Hematopoietic multipotent progenitor cell treated with erythropoietin and hydrocortisone succinate and interleukin-3 and kit ligand, for 17 days (in vitro differentiated cells): ENCODE measurements at places on chromosomes 1 and 21.

GRCh38 chr1:248748211-248748610 lies 7.3 kb downstream of the LYPD8 start:
- no peak for DNase-seq

DNA sequence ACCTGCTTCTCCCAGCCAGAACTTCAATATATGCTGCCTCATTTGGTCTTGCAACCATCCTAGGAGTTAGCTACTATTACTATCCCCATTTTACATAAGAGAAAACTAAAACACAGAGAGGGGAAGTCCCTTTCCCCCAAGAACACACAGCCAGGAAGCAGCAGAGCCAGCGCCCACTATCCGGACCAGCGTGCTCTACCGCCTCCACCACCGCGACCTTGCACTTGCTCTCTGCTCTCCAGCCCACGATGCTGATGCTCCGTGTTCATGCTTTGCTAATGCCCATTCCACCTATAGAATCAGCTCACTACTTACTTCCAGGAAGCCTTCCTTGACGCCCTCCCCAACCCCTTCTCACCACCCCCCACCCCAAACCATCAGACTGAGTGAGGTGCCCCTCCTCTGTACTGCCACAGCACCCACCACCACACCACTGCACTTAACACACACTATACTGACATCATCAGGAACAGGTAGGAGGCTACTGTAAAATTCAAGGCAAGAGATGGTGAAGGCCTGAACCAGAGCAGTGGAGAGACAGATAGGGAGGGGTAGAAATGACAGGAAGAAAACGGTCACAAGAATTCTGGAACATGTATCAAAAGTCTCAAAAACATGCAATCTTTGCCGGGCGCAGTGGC lies 9.4 kb downstream of the TMEM53 start:
- DNase-seq = no peak

DNA sequence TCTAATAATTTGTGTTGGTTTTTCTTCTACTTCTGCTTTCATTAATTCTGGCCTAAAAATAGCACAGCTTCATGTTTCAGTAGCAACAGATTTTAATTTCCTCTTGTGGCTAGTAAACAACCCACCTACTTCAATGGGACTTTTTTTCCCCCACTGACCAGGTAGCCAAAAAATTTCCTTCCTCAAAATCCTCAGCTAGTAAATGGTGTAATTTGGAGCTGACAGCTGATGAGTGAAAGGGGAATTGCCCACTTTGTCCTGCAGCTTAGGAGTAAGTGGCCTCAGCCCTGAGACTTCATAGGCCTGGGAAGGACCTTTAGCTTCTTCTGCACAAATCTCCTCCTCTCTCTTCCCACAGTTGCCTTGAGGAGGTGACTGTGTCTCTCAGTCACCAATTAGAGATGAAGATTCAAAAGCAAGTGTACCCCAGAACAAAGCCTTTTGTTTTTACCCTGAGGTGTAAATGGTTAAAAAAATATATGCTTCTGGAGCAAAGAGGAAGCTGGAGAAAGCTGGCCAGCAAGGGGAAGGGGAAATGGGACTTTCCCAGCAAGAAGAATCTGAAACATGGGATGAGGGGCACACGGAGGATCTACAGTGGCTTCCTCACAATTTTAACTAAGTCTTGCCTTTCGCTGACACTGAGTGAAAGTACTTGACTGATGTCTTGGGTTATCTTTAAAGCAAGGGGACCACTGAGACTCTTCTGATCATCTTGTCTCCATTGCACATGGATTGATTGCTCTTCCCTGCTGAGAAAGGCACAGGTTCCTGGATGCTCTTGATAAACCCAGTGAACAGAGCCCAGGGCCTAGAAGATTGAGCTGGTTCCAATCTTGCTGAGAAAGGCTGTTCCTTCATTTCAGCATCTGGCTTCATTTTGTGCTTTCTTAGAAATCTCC lies 35.8 kb upstream of the VCAM1 start:
- no peak for DNase-seq

GRCh38 chr1:2643414-2644077 lies 10.7 kb upstream of the MMEL1 start:
- DNase-seq = no peak

DNA sequence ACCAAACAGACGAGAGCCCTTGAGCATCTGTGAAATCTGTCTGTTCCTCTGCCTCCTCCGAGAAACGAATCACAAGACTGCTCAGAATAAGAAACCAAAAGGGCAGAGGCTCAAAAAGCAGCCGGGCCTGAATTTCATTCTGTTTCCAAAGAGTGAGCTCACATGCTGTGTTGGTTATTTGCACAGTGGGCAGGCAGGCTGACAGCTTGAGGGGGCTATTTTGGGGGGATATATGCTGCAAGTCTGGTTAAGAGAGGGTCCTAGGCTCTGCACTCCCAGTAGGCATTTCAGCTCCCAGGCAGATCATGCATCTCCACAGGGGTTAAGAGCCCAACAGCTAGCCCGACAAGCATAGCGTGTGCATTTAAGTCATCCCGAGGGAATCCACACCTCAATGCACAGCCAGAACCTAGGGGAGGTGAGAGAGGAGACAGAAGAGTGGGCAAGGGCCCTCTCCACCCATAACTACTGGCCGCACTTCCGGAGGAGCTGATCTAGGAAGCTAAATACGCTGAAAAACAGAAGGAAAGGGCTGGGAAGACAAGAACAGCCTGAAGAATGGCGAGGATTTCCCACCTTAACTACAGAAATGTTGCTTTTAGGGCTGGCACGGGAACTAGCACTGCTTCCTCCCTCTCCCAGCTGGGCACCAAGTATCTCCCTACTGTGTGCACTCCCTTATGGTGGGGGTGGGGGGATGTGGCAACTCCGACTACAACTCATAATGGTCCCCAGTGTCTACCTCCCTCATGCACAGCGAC lies 3.7 kb downstream of the PGBD5 start:
- DNase-seq = no peak

GRCh38 chr1:76862447-76862846 lies 4.8 kb upstream of the ST6GALNAC5 start:
- no peak for DNase-seq

- DNase-seq = no peak
Measured at GRCh38 chr1:94646786-94647555, 105.4 kb upstream of the F3 start.

DNA sequence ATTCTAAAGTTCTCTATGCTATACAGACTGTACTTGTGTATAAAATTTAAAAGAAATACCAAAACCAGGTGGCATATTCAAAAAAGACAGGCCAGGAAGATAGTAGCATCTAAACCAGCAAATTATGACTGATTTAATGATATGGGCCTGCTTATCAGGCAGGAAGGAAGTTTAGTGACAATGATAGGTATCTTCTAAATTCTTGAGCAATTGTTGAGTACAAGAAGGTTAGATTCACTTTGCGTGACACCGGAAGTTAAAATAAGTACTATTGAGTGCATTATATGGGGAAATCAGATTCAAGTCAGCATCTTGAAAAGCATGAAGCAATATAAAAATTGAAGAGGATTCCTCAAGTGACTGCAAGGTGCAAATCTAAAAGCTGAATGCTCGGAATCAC lies 186.8 kb upstream of the RGS18 start:
- DNase-seq = no peak

DNA sequence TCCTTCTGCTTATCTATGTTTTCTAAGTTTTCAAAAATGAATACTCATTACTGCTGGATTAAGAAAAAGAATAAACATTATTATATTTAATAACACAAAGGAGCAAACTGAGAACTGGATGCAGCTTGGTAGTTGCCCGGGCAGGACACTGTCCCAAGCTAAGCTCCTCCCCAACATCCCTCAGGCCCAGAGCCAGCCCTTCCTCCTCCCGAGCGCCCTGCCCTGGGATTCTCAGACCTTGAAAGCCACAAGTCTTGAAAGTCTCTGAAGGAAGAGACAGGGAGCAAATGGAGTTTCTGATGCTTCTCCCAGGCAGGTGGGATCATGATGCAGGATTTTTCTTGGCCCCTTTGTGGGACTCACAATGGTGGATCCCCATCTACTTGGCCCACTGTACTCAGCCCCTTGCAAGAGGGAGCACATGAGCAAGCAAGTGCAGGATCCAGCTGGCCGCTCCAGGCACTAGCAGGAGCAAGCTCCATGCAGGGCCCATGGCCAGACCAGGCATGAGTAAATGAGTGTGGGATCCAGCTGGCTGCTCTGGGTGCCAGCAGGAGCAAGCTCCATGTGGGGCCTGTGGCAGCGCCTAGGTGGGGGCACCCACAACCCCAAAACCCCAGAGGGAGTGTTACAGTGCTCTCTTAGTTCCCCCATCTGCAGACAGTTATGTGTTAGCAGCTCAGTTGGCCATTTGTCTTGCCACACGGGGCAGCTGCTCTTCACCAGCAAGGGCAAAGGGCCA lies 32.1 kb upstream of the RAB4A start:
- no peak for DNase-seq

DNA sequence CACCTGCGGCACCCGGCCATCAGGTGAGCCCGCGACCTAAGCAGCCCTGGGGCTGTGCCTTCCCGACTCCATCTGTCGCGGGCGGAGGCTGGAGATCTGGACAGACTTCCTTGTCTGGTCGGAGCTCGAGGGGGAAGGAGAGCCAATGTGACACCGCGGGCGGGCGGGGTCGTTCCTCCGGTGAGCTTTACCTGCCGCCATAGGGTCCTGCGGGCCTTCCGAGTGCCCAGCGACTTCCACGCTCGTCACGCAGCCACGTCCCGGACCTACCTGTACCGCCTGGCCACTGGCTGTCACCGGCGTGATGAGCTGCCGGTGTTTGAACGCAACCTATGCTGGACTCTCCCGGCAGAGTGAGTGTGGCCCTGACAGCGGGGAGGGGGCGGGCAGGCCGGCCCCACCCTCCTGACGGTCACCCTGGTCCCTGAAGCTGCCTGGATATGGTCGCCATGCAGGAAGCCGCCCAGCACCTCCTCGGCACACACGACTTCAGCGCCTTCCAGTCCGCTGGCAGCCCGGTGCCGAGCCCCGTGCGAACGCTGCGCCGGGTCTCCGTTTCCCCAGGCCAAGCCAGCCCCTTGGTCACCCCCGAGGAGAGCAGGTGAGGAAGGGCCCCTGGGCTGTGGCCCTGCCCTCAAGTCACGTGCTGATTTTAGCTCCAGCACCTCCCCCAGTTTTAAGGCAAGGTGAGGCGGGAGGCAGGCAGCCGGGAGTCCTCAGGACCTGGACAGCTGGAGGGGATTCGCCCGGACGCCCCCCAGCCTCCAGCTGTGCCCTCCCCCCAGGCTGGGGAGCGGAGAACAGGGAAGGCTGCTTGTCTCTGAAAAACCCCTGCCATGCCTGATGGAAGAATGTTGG lies 1.1 kb downstream of the PUSL1 start:
- no peak for DNase-seq

- DNase-seq = no peak
Measured at GRCh38 chr1:101748077-101748476, 248.6 kb downstream of the OLFM3 start.

DNA sequence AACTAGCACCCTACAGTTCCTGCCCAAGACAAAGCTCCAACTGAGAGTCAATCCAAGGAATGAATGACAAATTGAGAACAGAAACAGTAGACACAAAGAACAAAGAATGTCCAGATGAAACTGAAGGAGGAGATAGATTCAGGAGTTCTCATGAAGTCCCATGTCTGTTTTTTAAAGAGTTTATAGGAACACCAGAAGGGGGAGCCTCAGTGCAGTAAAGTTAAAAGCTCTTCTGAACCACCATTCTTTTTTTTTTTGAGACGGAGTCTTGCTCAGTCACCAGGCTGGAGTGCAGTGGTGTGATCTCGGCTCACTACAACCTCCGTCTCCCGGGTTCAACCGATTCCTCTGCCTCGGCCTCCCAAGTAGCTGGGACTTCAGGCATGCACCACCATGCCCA lies 323.6 kb downstream of the MRPL39 start:
- no peak for DNase-seq

GRCh38 chr1:204574016-204574864 lies 58.0 kb downstream of the MDM4 start:
- no peak for DNase-seq

- DNase-seq = no peak
Measured at GRCh38 chr21:26036916-26037315, 133.7 kb downstream of the APP start.

GRCh38 chr1:210489491-210489890 lies 160.8 kb downstream of the HHAT start:
- DNase-seq = no peak

- no peak for DNase-seq
Measured at GRCh38 chr21:42532466-42533181, 19.0 kb downstream of the SLC37A1 start.

DNA sequence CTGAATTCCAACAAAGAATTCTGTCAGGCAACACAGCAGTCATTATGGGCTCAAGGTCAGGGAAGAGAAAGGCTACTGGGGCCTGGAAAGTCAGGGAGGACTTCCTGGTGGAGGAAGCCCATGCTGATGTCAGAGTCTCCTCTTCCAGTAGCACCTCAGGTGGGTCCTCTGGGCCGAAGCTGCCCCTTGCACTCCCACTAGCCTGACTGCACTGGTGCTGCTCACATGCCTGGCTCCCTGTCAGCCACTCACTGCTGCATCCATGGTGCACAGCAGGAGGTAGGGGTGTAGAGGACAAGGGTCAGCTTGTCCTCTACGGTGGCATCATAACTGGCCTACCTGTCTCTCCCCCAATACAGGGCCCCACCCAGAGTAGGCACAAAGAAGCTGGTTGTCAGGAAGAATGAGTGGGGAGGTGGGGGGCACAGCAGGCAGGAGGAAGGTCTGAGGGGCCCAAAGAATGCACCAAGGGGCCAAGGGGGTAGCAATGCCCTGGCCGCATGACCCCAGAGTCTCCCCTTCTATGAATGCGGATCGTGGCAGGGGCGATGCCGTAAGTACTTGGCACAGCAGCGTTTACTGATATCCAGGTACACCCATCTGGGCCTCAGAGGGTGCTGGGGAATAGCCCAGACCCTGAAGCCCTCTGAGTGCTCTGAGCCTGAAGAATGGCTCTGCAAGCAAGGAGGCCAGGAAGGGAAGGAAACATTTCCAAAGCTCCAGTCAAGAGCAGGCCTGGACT lies 80.3 kb downstream of the GLIS1 start:
- no peak for DNase-seq
